CD4-positive, alpha-beta memory T cell (primary cell): ENCODE measurements at places on chromosomes 6 and 20. TPM values are rescaled to one million over a fixed set of nuclear protein-coding genes. Genes with fewer than 3 reads are reported as not detected.

- H3K36me3 ChIP-seq, result no peaks in the 10 kb centered on the region
- no peaks in the 10 kb centered on the region for H3K4me1 ChIP-seq
- no peaks in the 10 kb centered on the region for H3K27me3 ChIP-seq
- DNase-seq, result no peak
Measured at GRCh38 chr6:152595499-152595898, 41.7 kb downstream of the SYNE1 start.

- no peaks in the 10 kb centered on the region for H3K4me1 ChIP-seq
- no peak overlapping the region for H3K4me3 ChIP-seq
- no peak overlapping the region for H3K27ac ChIP-seq
- peak; percentile 14 for DNase-seq
Measured at GRCh38 chr6:154370545-154370944, 13.9 kb upstream of the IPCEF1 start.

GRCh38 chr20:51275826-51276225, 252.9 kb upstream of the KCNG1 start:
- H3K27ac ChIP-seq, result no peak overlapping the region
- no peaks in the 10 kb centered on the region for H3K36me3 ChIP-seq
- no peak for DNase-seq

The LAMP5 gene
- not detected for total RNA-seq

DNA sequence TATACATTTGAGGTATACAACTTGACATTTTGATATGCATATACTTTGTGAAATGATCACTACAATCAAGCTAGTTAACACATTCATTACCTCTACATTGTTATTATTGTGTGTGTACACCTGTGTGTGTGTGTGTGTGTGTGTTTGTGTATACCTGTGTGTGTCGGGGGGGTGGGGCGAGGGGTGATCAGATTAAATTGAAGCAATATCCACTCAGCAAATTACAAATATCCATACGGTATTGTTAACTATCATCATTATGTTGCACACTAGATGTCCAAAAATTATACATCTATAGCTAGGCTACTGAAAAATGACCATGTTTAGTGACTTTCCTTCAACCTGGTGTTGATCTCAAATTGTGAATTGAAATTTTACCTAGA, 1.8 kb downstream of the RHAG start:
- no peak overlapping the region for H3K4me3 ChIP-seq
- DNase-seq, result no peak
- H3K27ac ChIP-seq, result no peak overlapping the region
- H3K36me3 ChIP-seq, result no peaks in the 10 kb centered on the region
- H3K27me3 ChIP-seq, result no peaks in the 10 kb centered on the region

The COL12A1 gene
- total RNA-seq, result not detected

DNA sequence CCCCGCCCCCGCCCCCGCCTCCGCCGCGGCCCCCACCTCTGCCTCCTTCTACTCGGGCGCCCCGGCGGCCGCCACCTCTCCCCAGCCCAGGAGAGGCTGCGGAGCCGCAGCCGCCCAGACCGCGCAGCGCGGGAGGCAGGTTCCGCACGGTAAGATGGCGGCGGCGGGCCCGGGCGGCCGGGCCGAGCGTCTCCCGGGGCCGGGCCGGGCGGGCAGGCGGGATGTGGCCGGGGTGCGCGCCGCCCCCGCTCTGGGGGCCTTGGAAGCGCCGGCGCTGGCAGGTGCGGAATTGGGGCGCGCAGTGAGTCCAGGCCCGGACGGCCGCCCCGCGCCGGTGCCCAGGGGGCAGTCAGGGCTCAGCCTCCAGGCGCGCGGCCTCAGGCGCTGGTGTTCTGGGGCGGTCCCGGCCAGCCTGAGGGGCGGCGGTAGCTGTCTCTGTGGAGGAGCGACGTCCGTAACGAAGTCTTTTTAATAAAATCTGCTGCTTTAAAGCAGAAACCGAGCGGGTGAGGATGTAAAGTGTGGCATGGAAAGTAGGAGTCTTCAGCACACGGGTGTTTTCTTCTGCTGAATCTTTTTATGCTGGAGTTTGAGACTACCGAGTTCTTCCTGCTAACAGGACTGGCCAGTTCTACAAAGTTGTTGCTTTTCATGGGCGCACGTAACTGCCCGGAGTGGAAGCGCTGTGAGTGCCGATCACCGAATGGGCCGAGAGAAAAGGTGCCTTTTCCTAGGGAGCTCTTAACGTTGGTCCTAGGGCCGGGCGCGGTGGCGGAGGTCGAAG, at the start of gene GID8:
Gene GID8 (plus strand): TSS at position 43 of the 784 bp plus-strand sequence. CDS start 3,356 bp downstream, outside the sequence.
- peak; percentile 64 for DNase-seq
- H3K27me3 ChIP-seq, result no peaks in the 10 kb centered on the region
- peak within 1 kb of the TSS; percentile 86 for H3K4me3 ChIP-seq
- peaks cover 18% of the 10 kb centered on the region for H3K36me3 ChIP-seq

The MUC21 gene
- not detected for total RNA-seq

GRCh38 chr6:12442455-12442854, 152.3 kb downstream of the EDN1 start:
- H3K4me1 ChIP-seq, result no peaks in the 10 kb centered on the region
- no peak overlapping the region for H3K4me3 ChIP-seq
- DNase-seq, result no peak
- H3K36me3 ChIP-seq, result no peaks in the 10 kb centered on the region
- no peaks in the 10 kb centered on the region for H3K27me3 ChIP-seq
- H3K27ac ChIP-seq, result no peak overlapping the region

The RCAN2 gene
- total RNA-seq, result not detected

The FKBP1C gene
- not detected for total RNA-seq

DNA sequence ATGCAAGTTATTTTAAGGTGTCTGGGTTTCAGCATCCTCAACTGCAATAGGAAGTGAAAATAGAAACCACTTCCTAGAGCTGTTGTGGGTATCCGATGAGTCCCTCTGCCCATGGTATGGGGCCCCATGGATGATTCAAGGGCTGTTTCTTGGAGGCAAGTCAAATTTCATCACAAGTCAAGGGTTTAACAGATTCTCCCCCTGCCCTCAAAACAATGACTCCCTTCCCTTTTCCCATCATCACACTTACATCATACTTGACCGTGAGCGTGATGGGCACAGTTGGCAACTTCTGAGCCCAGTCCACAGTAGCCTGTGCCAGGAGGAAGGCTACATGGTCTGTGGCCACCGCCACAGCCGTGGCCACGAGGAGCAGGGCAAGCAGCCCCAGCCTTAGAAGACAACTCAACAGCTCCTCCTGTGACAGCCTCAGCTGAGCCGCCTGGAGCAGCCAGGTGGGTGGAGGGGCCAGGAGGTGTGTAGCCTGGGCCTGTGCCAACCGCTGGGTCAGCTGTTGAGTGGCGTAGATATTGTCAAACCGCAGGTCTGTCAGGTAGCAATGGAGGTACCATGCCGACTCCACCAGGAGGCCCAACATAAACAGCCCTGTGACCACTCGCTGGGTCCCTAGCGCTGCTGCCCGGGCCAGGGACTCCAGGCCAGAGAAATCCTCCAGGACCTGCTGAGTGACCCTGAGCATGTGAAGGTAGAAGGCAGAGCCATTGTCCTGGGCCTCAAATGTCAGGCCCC, 5.2 kb downstream of the OCSTAMP start:
- H3K27me3 ChIP-seq, result no peaks in the 10 kb centered on the region
- no peak overlapping the region for H3K4me3 ChIP-seq
- H3K27ac ChIP-seq, result no peak overlapping the region
- no peak for DNase-seq

DNA sequence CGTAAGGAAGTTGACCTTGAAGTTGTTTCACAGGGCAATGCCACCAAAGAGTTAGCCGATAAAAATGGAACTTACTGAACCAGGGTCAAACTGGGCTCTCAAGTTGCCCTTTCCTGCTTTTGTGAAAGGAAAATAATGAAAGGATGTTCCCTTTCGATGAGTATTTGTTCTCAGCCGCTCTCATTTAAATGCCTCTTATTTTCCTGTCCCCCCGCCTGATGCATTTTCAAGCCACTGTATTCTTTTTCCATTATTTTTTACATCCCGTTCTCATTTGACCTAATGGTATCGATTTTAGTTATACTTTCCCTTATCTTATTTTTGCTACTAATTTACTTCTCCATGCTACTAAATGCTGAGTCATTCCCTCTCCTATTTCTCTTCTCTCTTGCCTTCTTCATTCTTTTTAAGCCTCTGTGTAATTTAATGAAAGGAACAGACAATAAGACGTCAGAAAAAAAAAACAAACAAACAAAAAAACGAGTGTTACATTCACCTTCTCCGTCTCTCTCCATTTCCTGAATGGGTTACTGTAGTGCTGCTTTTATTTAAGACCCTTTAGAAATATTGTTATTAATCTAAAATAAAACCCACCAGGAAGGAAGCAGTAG, 655 bp upstream of the NDUFAF4 start:
- DNase-seq, result no peak
- H3K27me3 ChIP-seq, result no peaks in the 10 kb centered on the region
- peak overlapping the region; percentile 96 for H3K4me3 ChIP-seq
- peaks cover 21% of the 10 kb centered on the region for H3K36me3 ChIP-seq
- H3K27ac ChIP-seq, result peak overlapping the region; percentile 92
- H3K4me1 ChIP-seq, result peaks cover 34% of the 10 kb centered on the region

DNA sequence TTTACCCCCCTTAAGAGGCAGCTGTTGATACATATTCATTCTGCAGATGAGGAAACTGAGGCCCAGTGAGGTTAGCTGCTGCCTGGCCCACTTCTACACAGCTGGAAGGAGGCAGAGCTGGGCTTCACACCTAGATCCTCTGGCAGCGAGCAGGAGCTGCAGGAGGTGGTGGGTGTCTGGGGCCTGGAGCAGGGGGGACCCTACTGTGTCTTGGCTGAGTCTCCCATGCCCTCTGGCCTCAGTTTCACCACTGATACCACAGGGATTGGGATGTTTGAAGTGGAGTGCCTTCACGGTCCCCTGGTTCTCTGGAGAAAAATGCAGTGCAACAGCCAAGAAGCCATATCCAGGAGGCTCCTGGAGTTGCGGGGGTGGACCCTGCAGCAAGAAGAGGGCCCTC, 8.2 kb upstream of the BPIFA2 start:
- no peak overlapping the region for H3K4me3 ChIP-seq

The TRIM31 gene
- 0.20 TPM for total RNA-seq

The ANKEF1 gene
- total RNA-seq, result 5.1 TPM

The ADTRP gene
- total RNA-seq, result 8.0 TPM

DNA sequence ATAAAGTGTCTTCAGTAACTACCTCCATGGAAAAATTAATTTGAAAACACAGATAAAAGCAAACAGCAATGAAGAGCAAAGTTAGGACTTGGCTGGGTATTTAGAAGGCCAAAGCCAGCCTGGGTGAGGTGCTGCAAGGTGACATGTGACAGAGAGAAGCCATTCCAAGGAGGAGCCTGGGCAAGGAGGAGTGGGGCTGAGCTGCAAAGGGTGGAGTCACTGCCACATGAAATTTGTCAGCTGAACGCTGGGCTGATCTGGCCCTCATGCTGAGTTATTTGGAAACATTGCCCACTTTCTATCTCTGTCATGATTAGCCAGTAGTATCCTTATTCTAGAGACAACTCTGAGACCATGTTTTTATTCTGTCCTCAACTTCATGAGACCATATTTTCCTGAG, 76.3 kb downstream of the PERP start:
- no peak overlapping the region for H3K27ac ChIP-seq
- no peaks in the 10 kb centered on the region for H3K27me3 ChIP-seq
- no peak overlapping the region for H3K4me3 ChIP-seq
- H3K4me1 ChIP-seq, result no peaks in the 10 kb centered on the region
- DNase-seq, result no peak
- no peaks in the 10 kb centered on the region for H3K36me3 ChIP-seq

GRCh38 chr6:123888771-123889513, 85.3 kb downstream of the NKAIN2 start:
- H3K27ac ChIP-seq, result no peak overlapping the region
- no peaks in the 10 kb centered on the region for H3K4me1 ChIP-seq
- DNase-seq, result no peak

- no peak overlapping the region for H3K27ac ChIP-seq
- H3K27me3 ChIP-seq, result no peaks in the 10 kb centered on the region
- DNase-seq, result no peak
- H3K36me3 ChIP-seq, result no peaks in the 10 kb centered on the region
- H3K4me1 ChIP-seq, result no peaks in the 10 kb centered on the region
Measured at GRCh38 chr6:96651816-96652215, 88.9 kb downstream of the FHL5 start.

The KCNG1 gene
- total RNA-seq, result not detected

GRCh38 chr6:100266494-100267401, 198.0 kb downstream of the SIM1 start:
- H3K27ac ChIP-seq, result no peak overlapping the region
- no peaks in the 10 kb centered on the region for H3K4me1 ChIP-seq
- no peak for DNase-seq
- H3K27me3 ChIP-seq, result no peaks in the 10 kb centered on the region
- H3K36me3 ChIP-seq, result no peaks in the 10 kb centered on the region

The GSTA3 gene
- total RNA-seq, result not detected

The BIRC7 gene
- not detected for total RNA-seq

DNA sequence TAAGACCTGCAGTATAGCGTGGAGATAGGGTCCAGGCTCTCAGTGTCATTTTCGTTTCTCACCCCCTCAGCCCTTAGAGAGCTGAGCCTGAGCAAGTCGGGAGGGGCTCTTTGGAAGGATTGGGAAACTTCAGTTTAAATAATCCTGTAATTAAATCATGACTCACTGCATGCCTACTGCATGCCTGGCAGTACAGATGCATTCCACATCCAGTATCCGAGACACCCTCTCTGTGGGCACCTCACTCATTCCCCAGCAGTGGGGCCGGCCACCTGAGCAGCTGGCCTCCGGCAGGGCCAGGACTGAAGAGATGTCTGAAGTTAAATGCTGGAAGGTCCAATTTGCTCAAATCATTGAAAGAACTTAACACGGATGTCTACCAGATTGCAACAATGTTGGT, 316.6 kb downstream of the THBS2 start:
- H3K4me1 ChIP-seq, result no peaks in the 10 kb centered on the region
- no peak overlapping the region for H3K27ac ChIP-seq
- no peaks in the 10 kb centered on the region for H3K36me3 ChIP-seq
- H3K4me3 ChIP-seq, result no peak overlapping the region
- no peak for DNase-seq

The DHX16 gene
- total RNA-seq, result 54.6 TPM

DNA sequence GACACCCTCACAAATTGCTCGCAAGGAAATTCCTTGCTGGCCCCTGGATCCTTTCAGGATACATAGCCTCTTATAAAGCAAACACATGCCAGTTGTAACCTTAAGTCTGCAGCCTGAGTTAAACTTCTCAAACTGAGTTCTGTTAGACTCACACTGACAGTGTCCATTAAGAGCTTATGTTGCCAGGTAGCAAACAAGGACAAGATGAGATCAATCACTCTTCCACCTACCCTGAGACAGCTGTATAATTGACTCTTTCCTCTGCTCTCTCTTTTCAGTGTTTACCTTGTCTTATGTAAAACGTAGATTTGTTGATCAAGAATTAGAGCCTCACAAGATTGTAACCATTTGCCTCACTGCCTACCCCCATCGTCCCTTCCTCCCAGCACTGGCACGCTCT, 359.8 kb downstream of the EPM2A start:
- H3K27ac ChIP-seq, result no peak overlapping the region
- no peak overlapping the region for H3K4me3 ChIP-seq
- H3K27me3 ChIP-seq, result no peaks in the 10 kb centered on the region
- DNase-seq, result no peak
- peaks cover 14% of the 10 kb centered on the region for H3K4me1 ChIP-seq
- no peaks in the 10 kb centered on the region for H3K36me3 ChIP-seq

The LY6G6F gene
- not detected for total RNA-seq

GRCh38 chr6:8025191-8025590, 39.0 kb downstream of the BLOC1S5 start:
- H3K27me3 ChIP-seq, result no peaks in the 10 kb centered on the region
- H3K4me1 ChIP-seq, result no peaks in the 10 kb centered on the region
- no peak overlapping the region for H3K27ac ChIP-seq
- DNase-seq, result no peak
- H3K36me3 ChIP-seq, result no peaks in the 10 kb centered on the region
- no peak overlapping the region for H3K4me3 ChIP-seq
